ENCODE measurements at places on chromosomes 5 and 9.

- DNase-seq: no peak
Measured at GRCh38 chr9:20309124-20309523, 313.2 kb downstream of the MLLT3 start.

GRCh38 chr9:77879437-77879943 lies 152.1 kb downstream of the GNAQ start:
- no peak for DNase-seq

GRCh38 chr5:94191604-94192003 lies 426.8 kb downstream of the KIAA0825 start:
- DNase-seq: no peak

- DNase-seq: no peak
Measured at GRCh38 chr5:172505403-172505759, 51.1 kb upstream of the SH3PXD2B start.

DNA sequence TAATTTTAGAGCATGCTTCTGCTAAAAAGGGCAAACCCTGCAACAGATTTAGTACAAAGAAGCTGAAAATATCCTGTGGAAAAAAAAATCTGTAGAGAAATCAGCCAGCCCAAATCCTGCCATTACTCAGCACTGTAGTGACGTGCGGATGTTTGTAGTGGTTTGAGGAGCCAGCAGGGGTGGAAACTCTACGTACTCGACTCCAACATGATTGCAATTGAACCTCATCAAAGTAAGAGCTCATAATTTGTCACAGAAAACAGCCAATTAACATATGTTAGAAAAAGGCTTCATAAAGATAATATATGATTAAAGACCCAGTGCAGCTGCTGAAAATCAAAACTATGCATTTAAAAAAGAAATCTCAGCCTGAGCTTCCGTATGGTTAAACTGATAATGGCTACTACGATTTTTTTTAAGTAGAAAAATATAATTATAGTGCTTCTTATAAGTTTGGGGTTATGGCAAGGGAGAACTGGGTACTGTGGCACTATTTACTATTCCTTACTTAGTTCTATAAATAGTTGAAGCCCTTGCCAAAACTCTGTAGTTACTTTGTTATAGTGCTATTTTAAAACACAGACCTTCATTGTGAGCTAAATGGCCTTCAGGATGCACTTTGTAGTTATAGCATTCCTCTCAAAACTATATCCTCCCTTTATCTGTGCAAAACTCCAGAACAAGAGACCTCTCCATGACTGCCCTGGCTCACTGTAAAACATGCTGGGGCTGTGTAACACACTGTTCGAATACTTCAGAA lies 49.4 kb downstream of the MEF2C start:
- DNase-seq: no peak

DNA sequence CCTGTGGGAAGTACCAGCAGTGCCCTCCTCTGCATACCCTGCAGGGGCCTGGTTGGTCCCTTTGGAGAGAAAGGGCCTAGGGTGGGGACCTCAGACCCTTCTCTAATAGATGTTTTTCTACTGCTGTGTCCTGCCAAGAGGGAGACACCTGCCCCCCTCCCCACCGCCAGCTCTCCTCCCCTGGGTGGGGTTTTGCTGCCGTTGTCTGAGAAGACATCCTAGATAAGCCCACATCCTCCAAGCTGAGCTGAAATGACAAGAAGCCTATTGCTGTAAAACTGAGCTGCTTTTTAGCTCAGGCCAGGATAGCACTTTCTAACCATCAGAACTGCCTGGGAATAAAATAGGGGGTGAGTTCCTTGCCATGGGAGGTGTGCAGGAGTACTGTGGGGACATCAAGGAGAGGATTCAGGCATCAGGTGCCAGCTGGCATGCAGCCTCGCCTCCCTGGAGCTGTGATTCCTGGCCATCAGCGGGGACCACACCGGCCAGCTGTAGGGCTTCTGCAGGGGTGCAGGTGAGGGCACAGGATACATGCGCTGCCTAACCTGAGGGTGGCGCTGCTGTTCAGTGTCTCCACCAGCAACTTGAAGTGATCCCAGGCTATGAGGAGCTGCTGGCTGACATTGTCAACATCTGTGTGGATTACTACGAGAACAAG lies 37.9 kb downstream of the CYFIP2 start:
- DNase-seq: no peak

- no peak for DNase-seq
Measured at GRCh38 chr9:117169089-117169621, 245.7 kb downstream of the ASTN2 start.

- DNase-seq: no peak
Measured at GRCh38 chr9:36913393-36914211, 120.5 kb downstream of the PAX5 start.

GRCh38 chr5:138177941-138178515 lies 402 bp downstream of the BRD8 start:
- DNase-seq: peak; percentile 60

DNA sequence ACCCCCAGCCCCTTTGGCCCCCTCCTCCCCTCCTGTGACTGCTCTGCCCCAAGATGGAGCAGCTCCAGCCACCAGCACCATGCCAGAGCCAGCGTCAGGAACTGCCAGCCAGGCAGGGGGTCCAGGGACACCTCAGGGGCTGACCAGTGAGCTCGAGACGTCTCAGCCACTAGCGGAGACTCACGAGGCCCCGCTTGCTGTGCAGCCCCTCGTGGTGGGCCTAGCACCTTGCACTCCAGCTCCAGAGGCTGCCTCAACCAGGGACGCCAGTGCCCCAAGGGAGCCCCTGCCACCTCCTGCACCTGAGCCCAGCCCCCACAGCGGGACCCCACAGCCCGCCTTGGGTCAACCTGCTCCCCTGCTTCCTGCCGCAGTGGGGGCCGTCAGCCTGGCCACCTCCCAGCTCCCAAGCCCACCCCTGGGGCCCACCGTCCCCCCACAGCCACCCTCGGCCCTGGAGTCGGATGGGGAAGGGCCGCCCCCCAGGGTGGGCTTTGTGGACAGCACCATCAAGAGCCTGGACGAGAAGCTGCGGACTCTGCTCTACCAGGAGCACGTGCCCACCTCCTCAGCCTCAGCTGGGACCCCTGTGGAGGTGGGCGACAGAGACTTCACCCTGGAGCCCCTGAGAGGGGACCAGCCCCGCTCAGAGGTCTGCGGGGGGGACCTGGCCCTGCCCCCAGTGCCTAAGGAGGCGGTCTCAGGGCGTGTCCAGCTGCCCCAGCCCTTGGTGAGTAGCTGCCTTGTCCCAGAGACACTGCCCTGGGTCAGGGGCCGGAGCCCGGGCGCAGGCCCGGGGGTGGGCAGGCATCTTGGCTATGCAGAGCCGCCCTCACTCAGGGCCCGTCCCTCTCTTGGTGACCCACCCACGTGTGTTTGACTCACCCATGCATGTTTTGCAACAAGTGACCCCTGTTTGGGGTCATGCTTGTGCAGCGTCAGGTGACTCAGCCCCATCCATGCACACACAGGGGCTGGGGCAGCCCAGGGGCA lies 105.2 kb downstream of the WNK2 start:
- DNase-seq: peak; percentile 23

GRCh38 chr9:116151966-116152381 lies 1.6 kb upstream of the PAPPA start:
- no peak for DNase-seq

DNA sequence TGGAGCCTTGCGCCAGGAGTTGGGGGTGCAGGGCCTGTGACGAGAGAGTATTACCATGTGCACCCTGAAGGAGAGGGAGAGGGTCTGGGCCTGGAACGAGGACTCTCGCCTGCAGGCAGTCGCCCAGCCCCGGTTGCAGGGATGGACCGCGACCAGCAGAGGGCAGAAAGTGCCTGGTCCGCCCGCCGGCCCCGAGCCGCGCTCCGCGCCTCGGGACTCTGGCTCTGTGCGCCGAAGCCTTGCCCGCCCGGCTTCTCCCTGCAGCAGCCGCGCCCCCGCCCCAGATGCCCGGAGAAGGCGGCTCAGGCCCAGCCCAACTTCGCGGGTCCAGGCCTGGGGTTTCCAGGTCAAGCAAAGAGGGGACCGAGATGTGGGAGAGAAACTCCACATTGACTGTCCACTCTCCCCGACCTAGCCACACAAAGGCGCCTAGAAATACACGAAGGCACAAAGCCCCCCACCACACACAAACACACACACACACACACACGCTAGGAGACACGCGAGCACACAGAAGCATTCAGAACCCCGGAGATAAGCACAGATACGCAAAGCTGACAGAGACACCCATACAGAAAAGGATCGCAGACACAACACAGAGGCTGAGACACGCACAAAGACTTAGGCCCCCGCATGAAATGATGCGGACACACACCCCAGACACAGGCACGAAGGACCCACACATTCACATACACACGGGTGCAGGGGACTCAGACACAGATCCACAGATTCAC lies 2.0 kb upstream of the LMX1B start:
- DNase-seq: peak; percentile 91

GRCh38 chr5:59548807-59549357 lies 344.6 kb downstream of the PDE4D start:
- no peak for DNase-seq

- DNase-seq: no peak
Measured at GRCh38 chr9:132647806-132648205, 22.0 kb downstream of the DDX31 start.

GRCh38 chr9:84811072-84811750 lies 141.7 kb downstream of the NTRK2 start:
- no peak for DNase-seq

GRCh38 chr5:32621256-32621655 lies 35.9 kb downstream of the SUB1 start:
- no peak for DNase-seq

DNA sequence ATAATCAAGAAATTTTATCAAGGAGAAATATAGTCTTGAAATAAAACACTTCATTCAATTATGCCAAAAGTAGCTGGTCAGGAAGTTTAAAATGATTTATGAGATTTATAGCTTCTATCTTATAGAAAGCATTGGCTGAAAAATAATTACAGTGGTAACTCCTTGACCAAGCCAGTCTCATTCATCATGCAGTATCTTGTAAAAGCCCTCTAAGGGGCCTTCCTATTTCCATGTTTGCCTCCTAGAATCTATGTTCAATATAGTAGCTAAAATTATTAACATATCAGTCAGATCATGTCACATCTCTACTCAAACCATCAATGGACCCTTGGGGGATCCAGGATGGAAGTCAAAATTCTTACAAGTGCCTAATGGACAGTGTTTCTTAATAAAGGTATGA lies 393.4 kb upstream of the ST8SIA4 start:
- no peak for DNase-seq

- DNase-seq: no peak
Measured at GRCh38 chr9:88811511-88811910, 179.8 kb upstream of the S1PR3 start.

GRCh38 chr5:88269222-88269771 lies 652 bp upstream of the TMEM161B start:
- DNase-seq: no peak

GRCh38 chr9:93593144-93593658 lies 16.8 kb downstream of the PHF2 start:
- no peak for DNase-seq

DNA sequence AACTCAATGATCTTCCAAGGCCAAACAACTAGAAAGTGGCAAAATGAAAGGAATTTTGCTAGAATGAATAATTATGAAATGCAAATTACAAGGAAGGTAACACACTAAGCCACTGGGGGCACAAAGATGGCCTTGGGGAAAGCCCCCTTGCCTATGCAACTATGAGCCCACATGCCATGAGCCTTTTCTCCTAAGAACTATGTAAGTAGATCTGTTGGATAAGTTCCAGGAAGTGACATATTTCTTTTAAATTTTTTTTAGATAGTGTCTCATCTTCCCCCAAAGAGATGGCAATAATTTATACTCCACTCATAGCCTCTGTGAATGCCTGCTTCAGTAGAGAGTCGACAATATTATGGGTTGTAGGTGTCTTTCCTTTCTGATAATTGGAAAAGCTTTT lies 257.8 kb downstream of the AUH start:
- DNase-seq: no peak

DNA sequence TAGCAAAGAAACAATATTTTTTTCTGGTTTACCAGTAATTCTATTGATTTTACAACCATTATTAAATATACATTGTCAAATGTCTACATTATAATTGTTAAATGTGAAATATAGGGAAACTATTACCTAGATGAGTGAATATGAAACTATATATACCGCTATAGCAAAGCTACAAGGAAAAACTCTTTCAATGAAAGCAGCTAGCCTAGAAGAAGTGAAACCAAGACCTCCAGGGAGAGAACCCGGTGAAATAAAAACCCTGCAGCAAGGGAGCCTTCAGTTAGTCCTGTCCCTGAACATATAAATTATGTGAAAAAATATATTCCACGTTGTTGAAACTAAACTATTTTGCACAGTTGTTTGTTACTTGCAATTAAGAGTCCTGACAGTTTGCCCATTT lies 913.1 kb downstream of the EFNA5 start:
- DNase-seq: no peak

DNA sequence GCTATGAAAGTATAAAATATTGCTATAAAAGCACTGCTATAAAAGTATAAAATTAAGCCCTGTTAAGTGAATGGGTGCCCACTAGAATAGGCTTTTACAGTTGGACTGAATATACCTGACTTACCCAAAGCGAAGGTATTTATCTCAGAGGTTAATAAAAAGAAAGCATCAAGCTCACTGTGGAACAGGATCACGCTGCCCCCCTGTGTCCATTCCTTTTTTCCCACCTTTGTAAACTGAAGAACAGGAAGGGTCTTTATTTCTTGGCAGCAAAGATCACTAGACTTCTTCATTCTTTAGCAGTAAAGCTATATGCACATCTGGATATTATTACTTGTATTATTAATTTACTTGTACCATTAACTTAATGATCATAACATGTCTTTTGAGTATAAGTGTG lies 22.1 kb upstream of the PLPP6 start:
- DNase-seq: peak; percentile 32

DNA sequence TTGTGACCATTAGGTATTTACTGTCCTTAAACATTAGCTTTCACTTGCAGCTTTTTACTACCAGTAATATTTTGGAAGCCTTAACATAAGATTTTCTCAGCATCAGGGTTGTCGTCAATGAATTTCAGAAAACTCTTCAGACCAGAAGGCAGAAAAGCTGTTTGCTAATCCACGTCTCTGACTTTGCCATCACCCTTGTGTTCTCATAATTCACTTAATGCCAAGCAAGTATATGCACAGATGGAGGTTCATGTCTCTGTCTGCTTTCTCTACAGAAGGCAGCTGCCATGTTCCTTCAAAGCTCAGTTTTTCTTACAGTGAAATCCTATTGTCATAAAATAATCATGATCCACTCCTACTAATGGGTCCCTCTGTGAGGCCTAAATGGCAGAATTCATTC lies 37.7 kb upstream of the LRRC19 start:
- DNase-seq: no peak

DNA sequence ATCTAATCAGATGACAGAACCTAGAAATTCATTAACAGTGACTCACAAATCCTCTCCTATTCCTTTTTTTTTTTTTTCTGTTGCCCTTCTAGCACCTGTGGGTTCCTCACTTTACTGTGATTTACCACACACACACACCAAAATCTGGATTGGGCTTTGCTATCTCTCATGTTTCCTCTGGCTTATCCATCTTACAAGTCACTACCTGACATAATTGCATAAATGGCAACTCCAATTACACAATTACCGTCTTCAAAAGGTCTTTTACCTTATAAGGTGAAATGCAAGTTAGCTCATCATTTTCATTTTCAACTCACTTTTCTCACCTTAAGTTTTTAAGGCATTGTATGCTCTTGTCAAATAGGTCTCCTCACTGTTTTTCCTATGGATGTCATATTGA lies 426.3 kb upstream of the MEF2C start:
- DNase-seq: no peak

- no peak for DNase-seq
Measured at GRCh38 chr5:140111011-140111858, 2.7 kb upstream of the PURA start.
